Activated T-cell treated with anti-CD3 and anti-CD28 coated beads for 1 hour (primary cell): ENCODE measurements at places on chromosomes 11 and 22.
A peak's percentile ranks its signal among the peaks of the same experiment; 100 is the strongest.

DNA sequence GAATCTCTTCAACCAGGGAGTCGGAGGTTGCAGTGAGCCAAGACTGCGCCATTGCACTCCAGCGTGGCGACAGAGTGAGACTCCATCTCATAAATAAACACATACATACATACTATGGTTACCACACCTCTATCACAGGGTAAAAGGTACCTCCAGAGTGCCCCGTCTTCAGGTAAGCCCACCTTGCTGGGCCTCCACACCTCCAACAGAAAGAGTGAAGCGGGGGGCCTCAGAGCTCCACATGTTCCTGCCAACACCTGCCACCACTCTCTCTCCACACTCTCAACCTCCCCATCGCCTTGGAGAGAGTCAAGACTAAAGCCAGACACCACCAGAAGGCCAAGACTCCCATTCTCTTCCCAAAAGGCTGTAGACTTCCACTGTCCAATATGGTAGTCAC is 10.3 kb upstream of the VWCE start:
- no peak for DNase-seq

DNA sequence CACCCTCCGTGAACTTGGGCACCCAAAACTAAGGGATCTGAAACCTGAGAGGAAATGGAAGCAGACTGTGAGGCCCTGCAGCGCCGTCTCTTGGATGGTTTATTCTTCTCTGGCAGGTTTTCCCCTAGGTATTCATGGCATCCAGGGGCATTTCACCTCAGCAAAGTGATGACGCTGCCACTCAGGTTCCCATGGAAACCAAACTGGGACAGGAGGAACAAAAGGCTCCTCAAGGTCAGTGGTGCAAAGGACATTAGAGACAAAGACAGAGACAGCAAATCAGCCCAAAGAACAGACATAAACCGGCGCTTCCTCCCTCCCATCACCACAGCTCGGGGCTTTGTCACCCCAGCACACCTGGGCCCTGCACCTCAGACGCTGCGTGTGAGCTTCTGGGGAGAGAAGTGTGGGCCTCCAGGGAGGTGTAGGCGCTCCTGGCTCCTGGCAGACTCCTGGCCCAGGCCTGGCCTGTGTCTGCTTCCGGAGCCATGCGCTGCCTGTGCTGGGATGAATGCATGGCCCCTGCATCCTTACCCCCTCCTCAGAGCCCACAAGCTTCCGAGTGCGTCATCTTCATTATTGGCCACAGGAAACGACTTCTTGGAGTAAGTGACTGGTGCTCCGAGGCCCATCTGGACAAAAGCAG is 5.9 kb downstream of the TP53AIP1 start:
- DNase-seq: no peak

DNA sequence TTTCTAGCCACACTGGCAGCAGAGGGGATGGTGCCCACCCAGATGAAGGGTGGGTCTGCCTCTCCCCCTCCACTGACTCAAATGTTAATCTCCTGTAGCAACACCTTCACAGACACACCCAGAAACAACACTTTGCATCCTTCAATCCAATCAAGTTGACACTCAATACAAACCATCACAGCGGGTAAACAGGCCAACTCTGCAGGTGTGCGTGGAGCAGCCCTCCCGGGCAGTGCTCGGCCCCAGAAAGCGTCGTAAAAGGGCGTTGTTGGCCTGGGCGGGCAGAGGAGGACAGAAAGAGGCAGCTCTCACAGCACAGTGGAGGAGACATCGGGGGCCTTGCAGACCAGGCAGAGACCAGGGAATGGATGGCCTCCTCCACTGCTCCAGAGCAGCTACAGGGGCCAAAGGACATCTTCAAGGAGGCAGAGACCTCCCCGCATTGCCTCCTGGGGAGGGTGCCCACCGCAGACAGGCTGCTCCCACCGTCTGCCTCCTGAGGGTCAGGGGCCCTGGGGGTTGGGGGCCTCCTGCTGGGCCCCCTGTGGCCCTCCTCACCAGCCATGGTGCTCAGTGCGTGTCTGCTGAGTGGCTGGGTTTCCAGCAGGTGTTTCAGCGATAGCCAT is 56.1 kb upstream of the FADD start:
- DNase-seq: no peak

DNA sequence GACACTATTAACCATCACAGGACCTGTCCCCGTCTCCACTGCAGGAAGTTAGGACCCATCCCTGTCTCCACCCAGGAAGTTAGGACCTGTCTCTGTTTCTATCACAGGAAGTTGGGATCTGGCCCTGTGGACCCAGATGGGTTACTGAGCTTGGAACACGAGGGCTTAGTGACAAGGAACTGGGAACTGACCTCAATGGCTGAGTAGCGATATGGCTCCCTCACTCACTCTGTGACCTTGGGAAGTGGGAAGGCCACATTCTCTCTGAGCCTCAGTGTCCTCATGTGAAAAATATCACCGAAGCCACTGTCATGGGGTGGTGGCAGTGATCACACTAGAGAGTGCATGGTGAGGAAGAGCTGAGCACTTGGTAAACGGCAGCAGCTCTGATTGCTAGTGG is 59.4 kb downstream of the FBLN1 start:
- DNase-seq: no peak

DNA sequence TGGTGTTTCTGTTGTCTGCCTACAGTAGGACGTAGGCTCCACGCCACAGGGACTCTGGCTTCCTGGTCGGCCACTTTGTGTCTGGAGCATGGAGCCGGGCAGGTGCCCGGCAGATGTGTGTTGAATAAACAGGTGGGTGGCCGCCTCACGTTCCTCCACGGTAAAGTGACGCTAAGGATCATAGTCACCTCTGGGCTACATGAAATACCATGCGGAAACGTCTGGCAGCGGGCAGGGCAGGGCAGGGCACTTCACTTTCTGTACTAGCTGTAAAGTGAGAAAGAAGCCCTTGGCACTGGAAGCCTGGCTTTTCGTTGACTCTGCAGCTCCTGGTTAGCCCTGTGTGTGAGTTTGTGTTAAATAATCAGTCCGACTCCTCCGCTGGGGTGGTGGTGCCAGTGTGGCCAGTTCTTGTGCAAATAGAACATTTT is 52.4 kb downstream of the MCM5 start:
- no peak for DNase-seq

DNA sequence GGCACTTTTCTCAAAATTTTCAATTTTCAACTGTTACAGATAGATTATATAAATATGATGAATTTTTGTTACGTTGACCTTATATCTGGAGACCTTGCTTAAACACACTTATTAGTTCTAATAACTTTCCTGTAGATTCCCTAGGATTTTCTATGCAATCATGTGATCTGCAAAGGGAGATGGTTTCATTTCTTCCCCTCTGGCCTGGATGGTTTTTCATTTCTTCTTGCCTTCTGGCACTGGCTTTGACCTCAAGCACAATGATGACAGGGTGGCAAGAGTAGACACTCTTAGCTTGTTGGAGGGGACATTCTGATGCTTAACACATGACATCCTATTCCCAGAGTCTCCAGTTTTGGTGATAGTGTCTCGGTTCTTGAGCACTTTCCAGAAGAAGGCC is 75.9 kb downstream of the DGCR2 start:
- DNase-seq: no peak

DNA sequence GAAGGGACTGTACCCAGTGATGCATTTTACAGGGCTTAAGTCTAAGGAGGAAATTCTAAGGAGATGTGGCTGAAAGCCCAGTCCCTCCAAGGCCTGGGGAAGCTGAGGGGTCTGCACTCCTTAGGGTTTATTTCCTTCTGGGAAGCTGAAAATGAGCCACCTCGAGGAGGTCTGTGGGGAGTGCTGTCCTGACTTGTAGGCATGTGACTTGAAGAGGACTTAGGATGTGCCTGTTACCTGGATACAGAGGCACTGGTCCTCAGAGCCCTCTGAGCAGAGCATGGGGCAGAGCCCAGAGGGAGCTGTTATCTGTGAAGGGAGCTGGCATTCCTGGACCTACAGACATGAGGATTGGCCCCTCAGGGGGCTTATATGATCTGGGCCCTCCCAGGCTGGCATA is 77.1 kb downstream of the TP53I11 start:
- no peak for DNase-seq

GRCh38 chr11:47948137-47948536 is 32.2 kb upstream of the PTPRJ start:
- DNase-seq: no peak

- no peak for DNase-seq
These were observed 6.8 kb upstream of the TPBGL start for GRCh38 chr11:75233754-75234172.

GRCh38 chr11:32187111-32187510 is 96.2 kb downstream of the RCN1 start:
- DNase-seq: no peak

GRCh38 chr11:60753309-60753708 is 3.4 kb upstream of the MS4A15 start:
- DNase-seq: no peak

DNA sequence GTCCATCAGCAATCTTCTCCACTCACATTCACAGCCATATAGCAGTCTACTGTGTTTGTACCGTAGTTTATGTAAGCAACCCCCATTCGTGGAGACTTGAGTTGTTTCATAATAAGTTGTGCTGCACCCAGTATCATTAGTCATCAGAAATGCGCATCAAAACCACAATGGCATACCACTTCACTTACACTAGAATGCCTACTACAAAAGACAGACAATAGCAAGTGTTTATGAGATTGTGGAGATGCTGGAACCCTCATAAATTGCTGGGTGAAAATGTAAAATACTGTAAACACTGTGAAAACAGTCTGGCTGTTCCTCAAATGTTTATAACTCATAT is 133.3 kb downstream of the ATXN10 start:
- no peak for DNase-seq

- DNase-seq: peak; percentile 58
These were observed 11.1 kb upstream of the TAB1 start for GRCh38 chr22:39388261-39389011.

DNA sequence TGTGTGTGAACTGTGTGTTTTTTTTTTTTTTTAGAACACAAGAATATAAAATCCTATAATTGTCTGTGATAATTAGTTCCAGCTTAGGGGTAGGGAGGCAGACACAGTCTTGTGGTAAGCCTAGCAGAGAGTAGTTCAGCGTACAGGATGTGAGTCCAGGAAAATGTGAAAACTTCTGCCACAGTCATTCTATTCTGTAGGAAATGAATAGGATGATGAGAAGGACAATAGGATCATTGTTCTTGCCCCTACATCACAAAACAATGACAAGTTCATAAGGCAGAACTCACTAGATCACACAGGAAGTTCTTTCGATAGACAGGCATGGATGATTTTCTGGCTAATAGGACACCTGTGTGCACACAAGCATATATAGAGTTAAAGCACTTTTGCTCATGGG is 132.2 kb downstream of the NAV2 start:
- DNase-seq: no peak

- DNase-seq: peak; percentile 64
These were observed at the start of gene CSNK1E for GRCh38 chr22:38317122-38317994. TSS of gene CSNK1E (minus strand) at chr22:38317433. CDS start at chr22:38314157, 3,276 bp downstream.

GRCh38 chr11:121488641-121489040 is 35.9 kb upstream of the SORL1-AS1 start:
- no peak for DNase-seq

- DNase-seq: peak; percentile 14
These were observed 839 bp downstream of the CBY1 start for GRCh38 chr22:38657045-38657909.

- no peak for DNase-seq
These were observed 109.3 kb upstream of the BMAL1 start for GRCh38 chr11:13168271-13168670.

DNA sequence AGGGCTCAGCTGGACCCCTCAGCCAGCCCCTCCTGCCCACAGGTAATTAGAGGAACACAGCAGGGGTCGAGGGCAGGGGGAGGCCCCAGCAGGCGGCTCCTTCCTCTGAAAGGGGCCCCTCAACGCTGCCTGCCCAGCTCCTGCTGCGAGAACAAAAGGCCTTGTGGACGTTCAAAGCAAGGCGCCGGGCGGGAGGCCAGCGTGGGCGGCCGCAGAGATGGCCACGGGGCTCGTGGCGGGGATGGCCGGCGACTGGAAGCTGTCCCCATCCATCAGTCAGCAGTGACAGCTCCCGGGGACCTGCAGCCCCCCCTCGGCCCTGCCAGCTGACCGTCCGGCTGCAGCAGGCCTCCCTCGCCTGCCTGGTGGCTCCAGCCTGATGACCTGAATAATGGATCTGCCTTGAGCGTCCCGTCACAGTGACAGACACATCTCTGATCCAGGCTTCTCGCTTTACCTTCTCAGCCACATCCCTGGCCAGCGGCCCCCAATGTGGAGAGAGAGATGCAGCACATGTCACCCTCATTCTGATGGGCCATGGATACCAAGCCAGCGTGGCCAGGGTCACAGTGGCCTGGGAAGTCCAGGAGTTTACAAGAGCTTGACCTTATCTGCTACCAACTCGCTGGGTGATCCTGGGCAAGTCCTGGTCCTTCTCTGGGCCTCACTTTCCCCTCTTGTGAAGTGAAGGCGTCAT is 159.3 kb downstream of the MN1 start:
- DNase-seq: no peak

GRCh38 chr11:76561245-76561644 is 109.3 kb downstream of the LRRC32 start:
- DNase-seq: no peak

- DNase-seq: no peak
These were observed 21.3 kb downstream of the TRIM44 start for GRCh38 chr11:35683728-35684339.

DNA sequence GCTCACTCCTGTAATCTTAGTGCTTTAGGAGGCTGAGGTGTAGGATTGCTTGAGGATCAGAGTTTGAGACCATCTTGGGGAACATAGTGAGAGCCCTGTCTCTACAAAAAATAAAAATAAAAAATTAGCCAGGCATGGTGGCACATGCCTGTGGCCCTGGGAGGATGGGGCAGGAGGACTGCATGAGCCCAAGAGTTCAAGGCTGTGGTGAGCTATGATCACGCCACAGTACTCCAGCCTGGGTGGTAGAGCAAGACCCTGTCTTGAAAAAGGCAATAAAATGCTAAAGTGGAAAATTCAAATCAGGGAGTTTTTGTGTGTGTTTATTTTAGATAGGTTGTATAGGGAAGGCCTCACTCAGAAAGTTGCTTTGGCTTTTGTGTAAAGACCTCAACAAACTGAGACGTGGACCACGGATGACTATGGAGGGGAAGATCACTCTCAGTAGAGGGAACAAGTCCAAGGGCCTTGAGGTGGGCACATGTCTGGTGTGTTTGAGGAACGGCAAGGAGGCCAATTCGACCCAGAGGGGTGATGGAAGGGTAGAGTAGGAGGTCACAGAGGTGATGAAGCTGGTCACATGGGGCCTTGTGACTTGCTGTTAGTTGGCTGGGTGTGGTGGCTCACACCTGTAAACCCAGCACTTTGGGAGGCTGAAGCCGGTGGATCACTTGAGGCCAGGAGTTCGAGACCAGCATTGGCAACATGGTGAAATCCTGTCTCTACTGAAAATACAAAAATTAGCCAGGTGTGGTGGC is 35.7 kb downstream of the WEE1 start:
- DNase-seq: no peak
